ENCODE measurements at places on chromosomes 16 and 17.

DNA sequence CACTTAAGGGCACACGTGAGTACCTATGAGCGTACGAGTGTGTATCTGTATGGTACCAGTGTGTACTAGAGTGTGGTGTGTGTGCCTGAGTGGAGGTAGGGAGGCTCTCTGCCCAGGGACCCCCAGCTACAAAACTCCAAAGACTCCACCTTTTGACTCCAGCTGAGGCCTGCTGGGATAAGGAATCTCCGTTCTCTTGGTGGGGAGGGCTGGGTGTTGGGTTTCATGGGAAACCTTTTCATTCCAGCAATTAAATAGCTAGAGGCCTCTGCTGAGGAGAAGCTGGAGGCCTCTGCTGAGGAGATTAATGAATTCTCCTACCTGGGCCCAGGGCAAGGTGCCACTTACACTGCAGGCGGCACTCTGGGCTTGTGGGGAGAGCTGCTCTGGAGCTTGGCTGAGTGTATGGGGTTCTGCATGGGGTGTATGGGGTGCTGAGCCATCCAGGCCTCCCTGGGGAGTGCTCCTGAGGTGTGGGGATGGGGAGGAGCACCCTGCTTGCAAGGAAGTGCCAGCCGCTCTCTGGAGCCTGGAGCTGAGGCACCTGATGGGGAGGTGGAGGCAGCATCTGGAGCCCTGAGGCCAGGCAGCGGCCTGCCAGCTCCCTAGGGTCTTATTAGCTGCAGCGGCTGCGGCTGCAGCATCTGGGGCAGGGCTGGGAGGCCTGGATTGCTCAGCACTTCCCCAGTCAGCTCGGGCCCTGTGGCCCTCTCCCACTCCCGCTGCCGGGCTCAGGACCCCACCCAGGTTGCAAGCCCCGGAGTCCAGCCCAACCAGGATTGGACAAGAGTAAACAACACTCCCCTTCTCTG is 4.6 kb downstream of the ANKRD13B start:
- DNase-seq: no peak

DNA sequence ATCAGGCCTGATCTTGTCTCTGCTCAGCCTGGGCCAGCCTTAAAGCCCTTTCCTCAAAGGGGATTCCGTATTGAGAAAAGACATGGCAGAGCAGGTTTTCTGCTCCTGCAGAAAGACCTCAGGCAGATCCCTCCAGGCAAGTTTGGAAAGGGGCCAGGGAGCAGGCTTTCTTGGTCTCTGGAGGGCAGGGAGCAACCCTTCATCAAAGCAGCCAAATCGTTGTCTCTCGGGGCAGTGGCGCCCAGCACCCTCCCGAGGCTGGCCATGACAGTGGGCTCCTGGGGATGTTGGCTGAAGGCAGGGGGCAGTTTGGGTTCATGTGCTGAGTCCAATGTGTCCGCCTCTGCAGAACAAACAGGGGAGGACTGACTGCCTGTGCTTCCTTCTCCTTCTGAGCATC is 168.4 kb upstream of the WSCD1 start:
- DNase-seq: no peak

DNA sequence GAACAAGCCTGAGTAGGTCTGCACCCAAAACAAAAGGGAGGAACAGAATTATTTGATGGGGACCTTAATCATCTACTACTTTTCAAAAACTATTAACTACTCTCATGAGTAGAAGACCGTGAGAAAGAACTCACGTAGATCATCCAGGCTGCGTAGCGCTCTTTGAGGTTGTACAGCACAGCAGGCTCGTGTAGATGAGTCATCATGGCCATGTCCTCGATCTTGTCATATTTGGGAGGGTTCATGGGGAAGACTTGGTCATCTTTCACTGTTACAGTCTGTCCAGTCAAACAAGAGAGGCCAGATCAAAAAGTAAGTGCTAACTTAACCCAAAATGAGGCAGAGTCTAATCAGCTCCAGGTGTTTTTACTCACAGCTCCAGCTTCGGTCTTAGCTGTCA is 2.3 kb downstream of the MYH1 start:
- DNase-seq: no peak

DNA sequence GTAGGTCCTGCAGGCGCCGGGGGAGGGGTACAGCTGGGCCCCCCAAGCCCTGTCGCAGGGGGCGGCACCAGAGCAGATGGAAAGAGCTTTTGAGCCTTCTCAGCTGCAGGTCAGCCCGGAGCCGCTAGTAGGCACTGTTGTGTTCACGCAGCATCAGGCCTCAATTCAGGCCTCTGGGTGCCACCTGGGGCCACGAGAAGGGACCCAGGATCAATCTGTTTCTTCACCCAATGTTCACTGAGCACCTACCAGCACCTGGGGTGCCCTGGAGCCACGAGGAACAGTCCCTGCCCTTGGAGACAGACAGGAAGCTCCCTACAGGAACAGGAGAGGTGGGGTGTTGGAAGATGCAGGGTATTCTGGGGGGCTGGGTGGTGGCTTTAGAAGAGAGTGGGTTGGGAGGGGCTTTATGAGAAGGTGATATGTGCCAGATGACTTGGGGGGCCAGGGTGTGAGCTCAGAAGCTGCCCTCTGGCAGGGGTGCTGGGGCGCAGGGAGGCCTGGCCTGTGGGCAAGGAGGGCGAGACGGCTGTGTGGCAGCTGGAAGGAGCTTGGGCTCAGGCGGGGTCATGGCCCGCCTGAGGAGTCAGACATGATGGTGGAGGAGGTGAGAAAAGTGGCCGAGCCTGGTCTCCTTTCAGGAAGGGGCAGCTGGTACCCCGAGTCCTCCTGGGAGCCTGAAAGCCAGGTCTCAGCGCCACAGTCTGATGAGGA is 121.9 kb upstream of the GSE1 start:
- DNase-seq: no peak

GRCh38 chr17:79977708-79978547 is 57.7 kb downstream of the TBC1D16 start:
- DNase-seq: no peak

DNA sequence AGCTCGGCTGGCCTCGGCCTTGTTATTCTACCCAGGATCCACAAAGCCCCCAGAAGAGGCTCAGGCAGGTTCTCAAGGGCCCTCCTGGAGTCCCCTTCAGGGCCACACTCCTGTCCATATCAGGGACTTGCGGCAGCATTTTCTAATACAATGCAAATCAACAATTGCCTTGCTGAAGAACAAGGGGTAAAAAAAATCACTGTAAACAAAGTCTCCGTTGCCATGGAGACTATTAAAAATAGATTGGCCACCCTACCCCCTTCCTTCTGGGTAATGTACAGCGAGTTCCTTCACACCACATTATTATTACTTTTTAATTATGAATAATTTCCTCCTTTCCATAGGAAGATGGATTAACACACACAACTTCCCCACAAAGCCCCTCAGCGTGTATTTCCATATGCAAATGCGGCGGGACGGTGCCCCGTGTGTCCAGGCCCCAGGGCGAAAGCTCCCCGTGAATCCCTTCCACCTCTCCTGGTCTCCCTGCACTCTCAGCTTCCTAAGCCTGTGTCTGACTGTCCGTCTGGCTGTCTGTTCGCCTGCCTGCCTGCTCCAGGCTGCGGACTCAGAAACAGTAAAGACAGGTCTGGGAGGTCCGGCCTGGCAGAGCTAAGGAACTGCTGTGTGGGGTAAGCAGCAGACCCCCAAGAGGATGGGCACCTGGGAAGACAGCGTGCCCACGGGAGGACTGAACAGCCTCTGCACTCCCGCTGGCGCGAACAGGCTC is 196.6 kb downstream of the RBFOX3 start:
- DNase-seq: no peak

GRCh38 chr17:40064971-40065768 is 2.4 kb downstream of the THRA start:
- DNase-seq: no peak

DNA sequence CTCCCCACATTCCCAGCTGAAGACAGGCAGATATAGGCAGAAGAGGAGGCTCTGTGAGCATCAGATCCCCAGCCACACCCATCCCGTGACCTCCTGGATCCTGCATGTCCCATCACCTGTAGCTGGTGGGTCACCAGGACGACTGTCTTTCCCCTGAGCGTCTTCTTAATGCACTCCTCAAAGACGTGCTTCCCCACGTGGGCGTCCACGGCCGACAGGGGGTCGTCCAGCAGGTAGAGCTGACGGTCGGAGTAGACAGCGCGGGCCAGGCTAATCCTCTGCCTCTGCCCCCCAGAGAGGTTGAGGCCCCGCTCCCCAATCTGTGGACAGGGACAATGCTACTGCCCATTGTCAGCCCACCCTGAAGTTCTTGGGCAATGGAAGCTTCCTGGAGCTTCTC is 40.5 kb downstream of the ABCC12 start:
- no peak for DNase-seq

GRCh38 chr16:5215901-5216300 is 118.3 kb upstream of the EEF2KMT start:
- no peak for DNase-seq

DNA sequence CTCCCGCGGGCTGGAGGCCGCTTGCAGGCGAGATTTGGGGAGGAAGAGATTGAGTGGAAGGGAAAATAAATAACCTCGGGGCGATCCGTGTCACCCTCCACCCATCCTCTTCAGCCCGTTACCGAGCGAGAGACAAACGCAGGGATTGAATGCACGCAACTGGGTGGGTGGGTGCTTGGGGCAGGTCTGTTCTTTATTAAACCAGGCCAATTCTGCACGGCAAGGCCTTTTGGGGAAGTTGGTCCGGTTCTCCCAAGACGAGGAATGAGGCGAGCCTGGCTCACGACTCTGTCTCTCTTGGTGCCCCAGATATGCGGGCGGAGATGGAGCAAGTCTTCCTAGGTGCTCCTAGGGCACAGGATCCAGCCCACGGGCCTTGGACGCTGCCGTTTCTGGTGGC is 396 bp upstream of the HOXB7 start:
- DNase-seq: no peak

DNA sequence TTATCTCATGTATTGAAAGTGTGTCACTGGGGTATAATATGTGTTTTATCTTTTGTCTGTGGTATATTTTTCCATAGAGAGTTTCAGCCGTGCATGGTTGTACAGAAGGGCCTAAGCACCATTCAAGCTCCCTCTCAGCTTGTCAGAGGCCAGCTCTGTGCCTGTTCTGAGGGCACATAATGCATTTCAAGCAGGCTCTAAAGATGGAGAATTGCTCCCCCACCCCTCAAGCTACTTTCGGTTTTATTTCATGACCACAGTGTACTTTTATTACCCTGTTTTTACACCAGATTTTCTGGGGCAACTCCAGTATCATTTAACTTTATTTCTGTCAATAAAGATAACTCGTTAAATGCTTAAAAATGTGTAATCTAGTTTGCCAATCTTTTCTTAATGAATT is 131.7 kb downstream of the SHISA6 start:
- no peak for DNase-seq

DNA sequence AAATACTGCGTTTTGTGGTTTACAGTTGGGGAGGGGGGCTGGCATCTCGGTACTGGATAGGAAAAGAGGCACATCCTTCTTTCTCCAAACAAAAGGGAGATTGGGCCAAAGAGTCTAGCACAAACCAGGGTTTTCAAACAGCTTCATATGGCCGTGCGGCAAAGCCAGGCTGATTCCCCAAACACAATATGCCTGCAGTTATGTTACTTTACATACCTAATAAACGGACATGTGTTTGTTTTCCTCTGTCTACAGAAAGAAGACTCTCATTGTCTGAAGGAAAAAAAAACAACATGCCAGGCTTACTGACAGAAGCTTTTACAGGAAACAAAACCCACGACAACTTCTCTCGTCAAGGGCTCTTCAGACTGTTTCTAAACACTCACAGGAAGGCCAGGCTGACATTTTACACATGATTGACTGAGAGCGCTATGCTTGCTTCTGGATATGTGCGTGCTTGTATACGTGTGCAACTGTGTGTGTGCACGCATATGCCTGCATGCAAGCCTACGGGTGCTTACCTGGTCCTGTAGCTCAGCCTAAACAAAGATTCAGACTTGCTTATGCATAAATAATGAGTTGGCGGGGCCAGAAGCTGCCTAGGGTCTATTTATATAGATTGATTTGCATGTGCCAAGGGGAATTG is 461.0 kb upstream of the C16orf82 start:
- peak; percentile 77 for DNase-seq

DNA sequence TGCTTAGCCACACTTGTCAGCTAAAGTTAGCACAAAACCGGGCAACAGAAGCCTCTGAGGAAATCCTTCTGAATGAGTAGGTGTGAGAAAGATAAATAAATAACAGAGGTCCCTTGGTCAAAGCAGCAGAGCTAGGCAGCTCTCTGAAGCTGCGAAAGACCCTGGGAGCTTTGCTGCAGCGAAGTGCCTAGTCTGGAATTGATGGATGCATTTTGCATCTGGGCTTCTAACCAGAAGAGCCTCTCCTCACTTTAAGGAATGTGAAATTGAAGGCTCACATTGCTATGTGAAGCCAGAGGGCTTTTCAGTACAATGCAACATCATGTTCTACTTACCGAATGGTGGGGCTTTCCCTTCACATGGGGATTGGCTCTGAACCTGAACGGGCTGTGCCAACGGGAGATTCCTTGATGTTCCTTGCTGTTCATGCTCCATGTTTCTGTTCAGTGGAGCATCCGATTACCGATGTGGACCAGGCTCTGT is 274.6 kb downstream of the HS3ST3B1 start:
- DNase-seq: no peak

GRCh38 chr17:71799657-71800056 is 321.2 kb upstream of the SOX9 start:
- no peak for DNase-seq

- no peak for DNase-seq
Observed at GRCh38 chr16:67647111-67647651, 2.2 kb downstream of the CARMIL2 start.

GRCh38 chr17:48577330-48577945 is 712 bp downstream of the HOXB4 start:
- no peak for DNase-seq

DNA sequence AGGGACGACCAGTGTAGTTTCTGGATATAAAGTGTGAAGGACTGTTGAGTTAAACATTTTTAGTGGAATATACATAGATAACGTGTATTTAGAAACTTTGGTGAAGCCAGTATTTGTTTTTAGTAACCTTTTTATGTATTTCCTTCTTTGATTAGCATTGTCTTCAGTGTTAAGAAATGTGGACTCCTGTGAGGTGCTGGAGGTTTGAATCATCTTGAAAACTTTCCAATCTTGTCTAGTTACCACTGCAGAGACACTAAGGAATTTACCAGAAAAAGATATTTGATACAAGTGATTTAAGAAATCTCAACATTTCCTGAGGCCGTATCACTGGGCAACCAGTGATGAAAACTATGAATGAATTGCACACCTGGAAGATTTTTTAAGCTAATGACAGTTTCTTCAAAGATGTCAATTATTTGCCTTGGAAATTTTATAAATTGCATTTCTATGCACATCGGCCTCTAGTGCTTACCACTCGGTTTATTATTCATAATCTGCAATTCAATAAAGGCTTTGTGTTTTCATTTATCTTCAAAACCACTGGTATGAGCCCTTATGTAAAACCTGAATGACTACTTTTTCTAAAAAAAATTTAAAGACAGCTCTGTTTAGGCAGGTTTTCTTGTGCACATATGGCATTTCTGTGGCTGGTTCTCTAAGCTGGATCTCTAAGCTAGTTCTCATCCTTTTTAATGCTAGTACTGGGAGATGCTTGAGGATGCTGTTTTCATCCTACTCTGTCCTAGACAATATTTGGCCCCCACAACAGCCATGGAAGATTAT is 31.4 kb upstream of the ADCY7 start:
- no peak for DNase-seq

Data from NCI-H187 treated with DMSO at 0.1 percent for 48 hours (cell line).